ENCODE measurements at places on chromosomes 13 and 19.

GRCh38 chr13:92429231-92429630, 797.4 kb upstream of the GPC6 start:
- no peak for DNase-seq

- no peak for DNase-seq
Measured at GRCh38 chr19:35712567-35713505, 5.0 kb upstream of the KMT2B start.

- DNase-seq, result peak; percentile 13
Measured at GRCh38 chr19:42081584-42082203, 5.7 kb downstream of the ZNF574 start.

DNA sequence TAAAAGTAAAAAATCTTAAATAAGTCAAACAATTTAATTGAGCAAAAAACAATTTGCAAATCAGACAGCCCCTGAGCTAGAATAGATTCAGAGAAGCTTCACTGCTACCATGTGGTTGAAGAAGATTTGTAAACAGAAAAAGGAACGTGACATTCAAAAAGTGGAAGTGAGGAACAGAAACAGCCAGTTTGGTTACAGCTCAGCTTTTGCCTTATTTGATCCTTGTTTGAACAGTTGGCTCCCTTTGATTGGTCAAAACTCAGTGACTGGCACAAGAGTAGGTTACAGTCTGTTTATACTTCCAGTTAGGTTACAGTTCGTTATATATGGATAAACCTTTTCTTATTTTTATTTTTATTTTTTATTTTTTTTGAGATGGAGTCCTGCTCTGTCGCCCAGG, 5.8 kb downstream of the ZNF221 start:
- DNase-seq, result no peak

DNA sequence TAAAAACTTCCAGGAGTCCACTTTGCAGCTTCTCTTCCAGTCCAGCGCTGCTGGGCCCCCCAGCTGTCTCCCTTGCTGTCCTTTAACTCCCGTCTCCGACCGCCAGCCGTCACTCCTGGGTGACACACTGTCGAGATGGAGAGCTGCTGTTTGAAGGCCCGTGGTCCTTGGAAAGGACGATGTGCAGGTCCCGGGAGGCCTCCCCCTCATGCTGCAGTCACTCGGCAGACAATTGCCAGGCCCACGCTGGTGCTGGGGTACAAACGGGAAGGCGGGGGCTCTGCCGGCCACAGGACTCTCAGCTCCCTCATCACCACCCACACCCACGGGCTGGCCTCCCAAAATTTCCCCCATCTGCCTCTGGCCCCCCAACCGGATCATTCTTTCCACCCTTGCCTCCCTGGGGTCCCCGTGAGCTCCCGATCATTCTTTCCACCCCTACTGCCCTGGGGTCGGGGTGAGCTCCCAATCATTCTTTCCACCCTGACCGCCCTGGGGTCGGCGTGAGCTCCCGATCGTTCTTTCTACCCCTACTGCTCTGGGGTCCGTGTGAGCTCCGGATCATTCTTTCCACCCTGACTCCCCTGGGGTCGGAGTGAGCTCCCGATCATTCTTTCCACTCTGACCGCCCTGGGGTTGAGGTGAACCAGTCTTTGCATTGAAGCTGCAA, 16.0 kb upstream of the ZNF554 start:
- no peak for DNase-seq

Measured in NCI-H2081 (cell line).